ENCODE measurements at places on chromosomes 6 and 20. TPM values are rescaled to one million over a fixed set of nuclear protein-coding genes. Genes with fewer than 3 reads are reported as not detected.

DSP gene
- total RNA-seq = 48.9 TPM

OLIG3 gene
- not detected for total RNA-seq

C6orf132 gene
- 1.3 TPM for total RNA-seq

HLA-F gene
- total RNA-seq = 5.1 TPM

NOX3 gene
- not detected for total RNA-seq

COQ3 gene
- 10.4 TPM for total RNA-seq

KIAA1755 gene
- 0.21 TPM for total RNA-seq

TRIM31 gene
- total RNA-seq = 1.7 TPM

RIN2 gene
- 34.0 TPM for total RNA-seq

GTSF1L gene
- not detected for total RNA-seq

MDC1 gene
- total RNA-seq = 18.4 TPM

PSMB1 gene
- total RNA-seq = 232 TPM

FAM110A gene
- total RNA-seq = 12.3 TPM

CFAP206 gene
- 0.17 TPM for total RNA-seq

DEFB132 gene
- total RNA-seq = not detected
